CD4-positive, alpha-beta T cell treated with Interferon gamma for 1 hour (primary cell): ENCODE measurements at places on chromosomes 4 and X.

DNA sequence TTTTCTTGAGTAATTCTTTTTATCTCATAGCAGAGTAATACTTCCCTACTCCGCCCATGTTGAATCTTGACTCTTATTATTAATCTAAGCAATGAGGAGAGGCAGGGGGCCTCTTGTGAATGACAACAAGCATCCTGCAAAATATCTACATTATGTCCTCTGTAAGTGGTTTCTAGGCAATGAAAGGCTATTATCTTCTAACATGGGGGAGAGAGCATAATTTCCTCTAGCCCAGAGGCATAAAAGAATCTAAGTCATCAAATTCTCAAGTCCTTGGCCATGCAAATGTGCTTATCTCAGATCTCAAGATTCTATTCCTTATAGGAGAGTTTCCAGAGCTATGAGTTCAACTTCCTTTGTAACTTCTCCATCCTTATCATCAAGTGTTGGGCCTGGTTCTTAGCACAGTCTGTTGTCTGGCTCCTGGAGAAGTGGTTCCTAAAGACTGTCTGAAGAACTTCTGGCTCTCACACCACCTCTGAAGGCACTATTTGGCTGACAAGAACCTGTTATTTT, 423.1 kb upstream of the INTU start:
- DNase-seq = no peak

DNA sequence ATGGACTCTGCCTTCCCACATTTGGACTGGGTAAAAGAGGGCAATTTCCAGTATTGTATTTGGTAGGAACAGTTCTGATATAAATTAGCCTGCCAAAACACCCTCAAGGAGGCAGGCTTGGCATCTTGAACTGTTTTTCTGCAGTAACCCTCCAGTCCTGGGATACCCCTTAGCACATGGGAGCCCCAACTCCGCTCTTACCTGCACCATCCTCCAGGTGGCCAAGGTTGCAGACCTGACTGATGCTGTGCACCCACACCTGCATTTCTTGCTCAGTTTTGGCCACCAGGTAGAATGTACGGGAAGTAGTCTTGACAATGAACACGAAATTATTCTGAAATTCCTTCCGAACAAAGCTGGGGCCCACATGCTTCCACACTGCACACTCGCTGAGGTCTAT, 35.1 kb downstream of the GAB3 start:
- DNase-seq = no peak

DNA sequence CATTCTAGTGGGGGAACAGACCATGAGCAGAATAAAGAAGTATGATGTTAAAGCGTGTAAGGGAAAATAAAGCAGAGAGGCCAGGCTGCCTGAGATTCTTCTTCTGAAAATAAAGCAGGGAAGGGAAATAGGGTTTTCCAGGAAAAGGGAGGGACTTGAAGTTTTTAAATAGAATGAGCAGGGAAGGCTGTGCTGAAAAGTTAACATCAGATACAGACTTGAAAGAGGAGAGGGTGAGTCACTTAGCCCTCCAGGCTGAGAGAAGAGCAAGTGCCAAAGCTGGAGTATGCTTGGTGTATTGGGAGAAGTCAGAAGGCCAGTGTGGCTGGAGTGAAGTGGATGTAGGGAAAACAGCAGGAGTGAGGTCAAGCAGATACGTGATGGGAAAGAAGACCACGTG, 10.0 kb upstream of the PLK4 start:
- DNase-seq = no peak

GRCh38 chr4:108881190-108881589, 118.3 kb upstream of the ETNPPL start:
- DNase-seq = no peak

GRCh38 chr4:3021627-3022026, 52.7 kb downstream of the HTT-AS start:
- no peak for DNase-seq

DNA sequence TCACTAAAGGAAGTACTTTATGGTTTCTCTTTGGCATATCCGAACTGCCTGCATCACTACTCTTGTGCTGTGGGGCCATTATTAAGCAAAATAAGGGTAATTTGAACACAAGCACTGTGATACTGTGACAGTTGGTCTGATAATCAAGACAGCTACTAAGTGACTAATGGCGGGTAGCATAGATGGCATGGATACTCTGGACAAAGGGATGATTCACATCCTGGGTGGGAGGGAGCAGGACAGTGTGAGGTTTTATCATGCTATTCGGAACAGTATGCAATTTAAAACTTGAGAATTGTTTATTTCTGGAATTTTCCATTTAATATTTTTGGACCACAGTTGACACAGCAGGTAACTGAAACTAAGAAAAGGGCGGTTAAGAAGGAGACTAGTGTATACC, 52.6 kb upstream of the CITED1 start:
- DNase-seq = no peak

DNA sequence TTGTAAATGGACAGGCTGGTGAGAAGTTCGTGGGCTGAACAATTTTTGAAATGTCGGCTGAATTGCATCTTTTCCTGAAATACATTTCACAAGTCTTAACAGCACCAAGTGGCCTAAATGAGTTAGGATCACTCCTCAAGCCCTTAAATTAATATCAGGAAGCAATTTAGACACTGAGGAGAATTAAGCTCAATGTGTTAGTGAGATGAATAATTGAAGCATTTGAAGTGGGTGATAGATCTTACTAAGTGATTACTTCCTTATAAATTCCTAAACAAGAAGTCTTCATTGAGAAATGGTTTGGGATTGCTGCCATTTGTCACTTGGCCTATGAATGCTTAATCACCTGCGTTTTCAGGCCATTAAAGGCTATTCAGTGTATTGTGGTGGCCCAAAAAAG, 116.8 kb downstream of the NAA11 start:
- no peak for DNase-seq

- DNase-seq = no peak
Observed at GRCh38 chr4:116438981-116439729, 646.2 kb downstream of the TRAM1L1 start.

- DNase-seq = no peak
Observed at GRCh38 chr4:48947731-48948130, 38.3 kb upstream of the CWH43 start.

GRCh38 chrX:82945332-82945731, 562.8 kb upstream of the POU3F4 start:
- DNase-seq = no peak

GRCh38 chrX:14777525-14777924, 95.3 kb downstream of the FANCB start:
- DNase-seq = no peak

DNA sequence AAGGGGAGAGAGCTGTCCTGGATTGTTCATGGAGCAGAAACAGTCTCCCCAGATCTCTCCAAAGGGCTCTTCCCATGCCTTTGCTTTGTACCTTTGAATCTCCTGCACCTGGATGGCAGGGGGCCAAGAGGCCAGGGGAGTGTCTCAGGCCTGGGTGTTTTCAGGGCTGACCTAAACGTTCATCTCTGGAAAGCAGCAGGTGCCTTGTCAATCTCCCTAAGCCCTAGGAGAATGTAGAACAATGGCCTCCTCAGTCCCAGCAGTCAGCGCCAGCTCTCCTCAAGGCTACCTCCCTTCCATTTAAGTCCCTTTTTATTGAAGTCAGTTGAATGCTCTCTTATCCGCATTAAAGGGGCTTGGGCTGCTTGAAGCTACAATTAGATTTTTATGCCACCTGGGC, 31.2 kb upstream of the NSUN7 start:
- DNase-seq = no peak

DNA sequence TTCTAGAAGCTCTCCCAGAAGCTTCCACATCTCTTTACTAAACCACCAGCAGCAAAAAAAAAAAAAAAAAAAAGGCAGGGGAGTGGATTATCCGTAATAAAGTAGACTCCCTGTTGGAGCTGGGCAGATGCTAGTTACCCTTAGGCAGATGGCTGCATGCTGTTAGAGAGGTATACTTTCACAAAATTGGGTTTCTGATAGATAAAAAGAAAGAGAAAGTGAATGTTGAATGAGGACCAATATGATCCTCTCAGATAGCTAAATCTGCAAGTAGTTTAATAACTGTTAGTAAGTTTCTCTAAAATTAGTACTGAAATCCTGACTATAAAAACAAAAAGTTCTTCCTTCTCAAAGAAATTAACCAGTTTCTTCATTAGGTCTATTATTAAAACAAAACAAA, 195.4 kb downstream of the ANAPC10 start:
- DNase-seq = no peak

DNA sequence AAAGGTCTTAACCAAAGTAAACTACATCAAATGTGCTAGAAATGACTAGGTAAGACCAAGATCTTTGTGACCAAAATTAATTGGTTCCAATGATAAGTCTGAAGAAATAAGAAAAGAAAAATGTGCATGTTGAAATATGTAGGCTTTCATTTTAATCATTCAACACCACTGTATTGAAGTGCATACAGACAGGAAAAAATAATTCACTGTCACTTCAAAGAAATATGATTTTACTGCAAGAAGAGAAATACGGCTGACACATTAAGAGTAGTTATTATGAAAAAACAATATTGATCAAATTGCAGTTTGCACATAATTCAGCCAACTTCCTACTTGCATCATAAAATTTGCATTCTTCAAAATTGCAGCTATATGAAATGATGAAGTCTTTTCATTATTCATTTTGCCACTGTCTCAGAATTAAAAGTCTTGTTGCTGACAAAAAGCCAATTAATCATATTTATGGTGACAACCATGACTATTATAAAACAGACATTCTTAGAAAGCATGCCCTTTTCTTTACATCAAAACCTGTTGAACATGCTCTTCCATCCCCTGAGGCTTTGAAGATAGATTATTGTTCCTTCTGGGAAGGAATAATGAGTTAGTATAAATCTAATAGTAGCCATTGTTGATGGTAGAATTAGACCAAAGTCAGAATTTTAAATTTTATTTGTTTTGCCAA, 405.9 kb upstream of the MAD2L1 start:
- DNase-seq = no peak

GRCh38 chrX:123493857-123494256, 239.0 kb downstream of the THOC2 start:
- no peak for DNase-seq

GRCh38 chr4:53141308-53141707, 224.6 kb downstream of the SCFD2 start:
- DNase-seq = no peak

DNA sequence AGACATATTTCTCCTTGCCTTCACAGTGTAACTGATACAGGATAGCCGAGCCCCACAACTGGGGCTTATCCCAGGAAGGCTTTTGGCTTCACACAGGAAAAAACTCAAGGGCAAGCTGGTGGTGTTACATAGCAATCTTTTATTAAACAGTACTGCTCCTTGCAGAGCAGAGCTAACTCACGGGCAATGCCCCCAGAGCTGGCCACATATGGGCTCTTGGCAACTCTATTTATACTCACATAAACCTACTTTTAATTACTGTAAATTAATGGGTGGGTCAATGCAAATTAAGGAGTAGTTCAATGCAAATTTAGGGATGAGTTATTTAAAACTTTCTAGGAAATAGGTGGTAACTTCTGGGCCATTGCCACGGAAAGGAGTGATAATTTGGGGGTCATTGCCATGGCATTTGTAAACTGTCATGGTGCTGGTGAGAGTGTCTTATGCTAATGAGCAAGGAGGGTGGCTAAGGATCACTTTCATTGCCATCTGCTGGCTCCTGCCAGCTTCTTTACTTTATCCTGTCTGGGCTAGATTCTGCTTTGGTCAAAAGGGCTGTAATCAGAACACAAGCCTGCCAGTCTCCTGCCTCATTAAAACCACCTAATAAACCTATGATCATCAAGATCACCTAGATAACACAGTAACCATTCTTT, 288.8 kb downstream of the CENPC start:
- no peak for DNase-seq

DNA sequence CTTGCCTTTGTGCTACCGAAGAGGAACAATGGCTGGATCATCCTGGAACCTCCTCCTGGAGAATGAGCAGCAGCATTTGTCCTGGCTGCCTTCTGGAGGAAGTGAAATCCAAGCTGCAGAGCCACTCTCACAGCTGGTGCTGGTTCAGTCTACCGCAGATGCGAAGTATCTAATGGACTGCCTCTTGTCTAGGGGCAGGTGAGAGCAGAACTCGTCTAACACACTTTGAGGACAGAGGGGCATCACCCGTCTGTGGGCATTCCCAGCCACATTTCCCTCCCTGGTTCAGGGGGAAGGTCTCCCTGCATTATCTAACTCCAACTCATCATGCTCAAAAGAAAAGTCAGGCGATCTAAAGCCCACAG, 338.2 kb upstream of the GATB start:
- no peak for DNase-seq

GRCh38 chr4:164783976-164784375, 30.0 kb downstream of the SMIM31 start:
- DNase-seq = no peak

DNA sequence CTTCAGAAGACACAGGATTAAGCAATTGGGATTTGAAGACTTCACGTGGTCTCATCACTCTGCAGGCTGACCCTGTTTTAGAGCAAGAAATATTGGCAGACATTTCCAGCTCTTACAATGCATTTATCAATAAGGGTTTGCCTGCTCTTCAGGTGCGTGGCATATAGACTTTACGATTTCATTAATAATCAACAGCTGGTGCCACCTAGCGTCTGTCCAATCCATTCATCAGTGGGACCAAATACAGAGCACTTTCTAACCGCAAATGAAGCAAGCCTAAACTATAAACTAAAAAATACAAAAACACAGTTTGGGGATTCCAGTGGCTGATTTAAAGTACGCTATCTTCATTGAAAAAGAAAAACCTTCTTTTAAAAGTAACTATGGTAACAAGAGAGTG, 125.4 kb upstream of the DMD start:
- DNase-seq = no peak

DNA sequence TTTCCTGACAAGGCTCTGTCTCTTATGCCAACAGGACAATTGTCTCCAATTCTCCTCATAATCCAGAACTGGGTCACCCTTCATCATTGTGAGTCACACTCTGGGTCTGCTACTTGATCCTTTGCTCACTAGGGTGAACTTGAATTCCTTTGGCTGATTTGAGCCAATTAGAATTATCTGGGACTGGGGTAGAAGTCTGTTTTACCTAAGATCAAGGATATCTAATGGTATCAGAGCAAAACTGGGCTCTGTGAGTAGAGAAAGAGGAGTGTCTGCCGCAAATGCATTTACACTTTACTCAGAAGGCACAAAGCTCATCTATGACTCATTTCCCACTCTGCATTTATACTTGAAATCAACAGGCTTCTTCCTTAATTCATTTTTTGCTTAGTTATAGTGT, 72.6 kb downstream of the PITX2 start:
- no peak for DNase-seq

DNA sequence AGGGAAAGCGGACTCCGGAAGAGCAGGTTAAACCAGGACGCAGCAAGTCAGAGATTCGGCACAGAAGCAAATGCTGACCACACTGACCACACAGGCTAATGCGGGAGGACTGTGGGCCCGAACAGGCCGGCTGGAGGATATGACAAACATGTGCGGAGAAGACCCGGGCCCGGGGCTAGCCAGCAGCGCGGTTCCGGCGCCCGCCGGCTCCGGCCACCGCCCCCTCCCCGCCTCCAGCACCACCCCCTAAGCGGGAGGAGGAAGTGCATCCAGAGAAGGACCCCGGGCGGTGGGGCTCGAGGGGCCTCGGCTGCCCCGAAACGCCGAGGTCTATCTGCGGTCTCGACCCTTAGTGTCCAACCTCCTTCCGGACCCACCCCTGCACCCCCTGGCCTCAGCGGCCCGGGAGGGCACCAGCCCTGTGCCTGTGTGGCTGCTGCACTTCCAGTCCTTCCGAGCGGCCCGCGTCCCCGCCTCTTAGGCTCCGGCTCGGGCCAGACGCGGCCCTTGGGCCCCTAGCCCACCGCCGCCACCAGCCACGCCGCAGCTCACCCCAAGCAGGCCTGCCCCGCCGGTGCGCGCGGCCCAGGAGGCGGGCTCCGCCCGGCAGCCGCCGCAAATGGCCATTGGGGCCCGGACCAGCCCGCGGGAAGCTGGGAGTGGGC, 2.1 kb downstream of the ELOVL6 start:
- DNase-seq = peak; percentile 9

GRCh38 chrX:106649523-106650428, 38.0 kb downstream of the RADX start:
- DNase-seq = no peak
